PC-9 (cell line): ENCODE measurements at places on chromosomes 2 and 18. TPM values are rescaled to one million over a fixed set of nuclear protein-coding genes. Genes with fewer than 3 reads are reported as not detected.

CHRNG gene
- total RNA-seq, result not detected in 2 replicates

CXCR1 gene
- not detected in 2 replicates for total RNA-seq

MOB4 gene
- total RNA-seq, result 19.9 and 20.1 TPM in 2 replicates

POTEE gene
- total RNA-seq, result 0.20 TPM in 1 of 2 replicates, not detected in the other

ACMSD gene
- not detected in 2 replicates for total RNA-seq

SH3BP4 gene
- total RNA-seq, result 131 and 135 TPM in 2 replicates

TCF7L1 gene
- total RNA-seq, result 2.3 and 2.8 TPM in 2 replicates

EXOC6B gene
- 30.2 and 34.3 TPM in 2 replicates for total RNA-seq

LIMS4 gene
- 1.4 and 2.1 TPM in 2 replicates for total RNA-seq

RFX8 gene
- not detected in 2 replicates for total RNA-seq

LMAN1 gene
- total RNA-seq, result 77.3 and 78.3 TPM in 2 replicates

CNDP1 gene
- total RNA-seq, result not detected in 2 replicates

ASPRV1 gene
- total RNA-seq, result 0.30 and 0.48 TPM in 2 replicates

TTC21B gene
- 6.3 and 9.8 TPM in 2 replicates for total RNA-seq

RFTN2 gene
- not detected in 2 replicates for total RNA-seq

PLCL1 gene
- not detected in 2 replicates for total RNA-seq

TTC39C gene
- total RNA-seq, result 13.0 and 15.3 TPM in 2 replicates

CDK5R2 gene
- 0.17 and 0.20 TPM in 2 replicates for total RNA-seq

DCAF17 gene
- total RNA-seq, result 22.0 and 22.1 TPM in 2 replicates

TDRD15 gene
- total RNA-seq, result 1.9 and 2.9 TPM in 2 replicates

REL gene
- total RNA-seq, result 12.5 and 13.3 TPM in 2 replicates

PLGLB2 gene
- 0.90 and 1.9 TPM in 2 replicates for total RNA-seq

ERBB4 gene
- total RNA-seq, result not detected in 2 replicates

RANBP2 gene
- 37.6 and 47.5 TPM in 2 replicates for total RNA-seq

C2orf69 gene
- 14.1 TPM in 2 replicates for total RNA-seq

ANKRD62 gene
- total RNA-seq, result 0.20 TPM in 1 of 2 replicates, not detected in the other

TM4SF20 gene
- not detected in 2 replicates for total RNA-seq

PARD3B gene
- 7.6 and 13.2 TPM in 2 replicates for total RNA-seq

C2orf81 gene
- total RNA-seq, result 9.8 and 12.0 TPM in 2 replicates

NAGK gene
- total RNA-seq, result 32.6 and 34.1 TPM in 2 replicates

KIF5C gene
- 0.07 and 0.23 TPM in 2 replicates for total RNA-seq

CFAP65 gene
- total RNA-seq, result not detected in 2 replicates

RGPD4 gene
- total RNA-seq, result not detected in 2 replicates

MRPL33 gene
- total RNA-seq, result 81.9 and 86.3 TPM in 2 replicates

PSMA8 gene
- not detected in 2 replicates for total RNA-seq

DSG1 gene
- total RNA-seq, result not detected in 2 replicates

NOTO gene
- total RNA-seq, result not detected in 2 replicates

PKDCC gene
- 3.9 and 5.5 TPM in 2 replicates for total RNA-seq

HOXD8 gene
- 0.39 and 0.50 TPM in 2 replicates for total RNA-seq

ATOH8 gene
- total RNA-seq, result 0.25 TPM in 1 of 2 replicates, not detected in the other

SERPINB11 gene
- not detected in 2 replicates for total RNA-seq

ANKRD30BL gene
- not detected in 2 replicates for total RNA-seq

TSPYL6 gene
- total RNA-seq, result not detected in 2 replicates

BCL11A gene
- total RNA-seq, result not detected in 2 replicates

ANTXR1 gene
- 36.1 and 48.3 TPM in 2 replicates for total RNA-seq

SLC30A3 gene
- 1.5 and 2.3 TPM in 2 replicates for total RNA-seq

RIT2 gene
- not detected in 2 replicates for total RNA-seq

TLX2 gene
- total RNA-seq, result 3.1 and 3.8 TPM in 2 replicates

APOB gene
- not detected in 2 replicates for total RNA-seq

ABCG5 gene
- total RNA-seq, result not detected in 2 replicates

LHCGR gene
- total RNA-seq, result not detected in 2 replicates
